Right cardiac atrium (tissue), 5 donors: ENCODE measurements at places on chromosomes 6 and 20. TPM values are rescaled to one million over a fixed set of nuclear protein-coding genes. Genes with fewer than 3 reads are reported as not detected.
A peak's percentile ranks its signal among the peaks of the same experiment; 100 is the strongest.

PACSIN1 gene
- total RNA-seq = 11.9 TPM

- no peak for DNase-seq
Measured at GRCh38 chr20:40650707-40651106, 38.3 kb downstream of the MAFB start.

PRSS16 gene
- 0.85 TPM for total RNA-seq

SPATA25 gene
- total RNA-seq = 1.9 TPM

DNA sequence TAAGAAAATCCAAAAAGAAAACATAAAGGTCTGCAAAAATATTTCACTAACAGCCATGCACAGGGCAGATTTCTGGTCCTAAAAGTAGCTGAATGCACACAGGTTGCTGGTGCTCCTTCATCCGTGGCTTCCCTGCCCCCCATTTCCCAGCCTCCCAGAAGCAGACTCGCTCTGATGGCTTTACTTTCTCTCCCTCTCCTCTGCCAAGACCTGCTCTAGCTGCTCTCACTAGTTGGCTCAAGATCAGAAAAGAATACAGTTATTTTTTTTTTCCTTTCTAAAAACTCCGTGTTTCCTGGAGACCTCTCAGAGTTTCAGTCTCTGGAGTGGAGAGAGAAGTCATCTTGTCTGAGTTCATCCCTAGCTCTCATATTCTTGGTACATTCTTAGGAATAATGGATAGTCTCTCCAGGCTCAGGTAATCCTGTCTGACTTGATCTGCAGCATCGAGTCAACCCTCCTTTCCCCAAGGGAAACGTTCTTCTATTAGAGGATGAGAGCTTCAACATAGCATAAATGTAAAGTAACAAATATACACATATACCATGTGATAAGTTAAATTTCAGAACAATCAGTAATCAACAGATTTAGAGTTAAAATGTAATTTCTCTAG, 214.2 kb downstream of the TBC1D7 start:
- DNase-seq = no peak

GRCh38 chr6:90296341-90297114, at the start of gene BACH2:
TSS of gene BACH2 (minus strand) at chr6:90296843. CDS start at chr6:90008844, 287,999 bp downstream.
- peak; percentile 92 for DNase-seq

DNA sequence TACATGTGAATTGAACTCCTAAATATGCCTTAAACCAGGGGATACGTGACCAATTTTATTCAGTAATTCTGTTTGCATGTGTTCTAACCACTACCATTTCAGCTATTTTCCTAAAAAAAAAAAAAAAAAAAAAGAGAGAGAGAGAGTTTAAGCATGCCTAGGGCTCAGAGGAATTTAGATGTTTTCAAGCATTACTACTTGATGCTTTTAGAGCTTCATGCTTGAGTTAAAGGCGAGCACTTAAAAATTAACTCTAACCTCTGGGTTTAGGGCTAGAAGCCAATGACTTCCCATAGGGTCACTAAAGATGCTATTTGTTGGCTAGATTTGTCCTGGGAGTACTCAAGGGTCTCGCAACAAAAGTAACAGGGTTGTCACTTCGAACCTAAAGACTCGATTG, 217.7 kb downstream of the ATXN1 start:
- DNase-seq = no peak
